ENCODE measurements at places on chromosomes 7 and 10. TPM values are rescaled to one million over a fixed set of nuclear protein-coding genes. Genes with fewer than 3 reads are reported as not detected.

Gene SLC13A1
- polyA plus RNA-seq, result not detected

Gene OR2F1
- polyA plus RNA-seq, result not detected

DNA sequence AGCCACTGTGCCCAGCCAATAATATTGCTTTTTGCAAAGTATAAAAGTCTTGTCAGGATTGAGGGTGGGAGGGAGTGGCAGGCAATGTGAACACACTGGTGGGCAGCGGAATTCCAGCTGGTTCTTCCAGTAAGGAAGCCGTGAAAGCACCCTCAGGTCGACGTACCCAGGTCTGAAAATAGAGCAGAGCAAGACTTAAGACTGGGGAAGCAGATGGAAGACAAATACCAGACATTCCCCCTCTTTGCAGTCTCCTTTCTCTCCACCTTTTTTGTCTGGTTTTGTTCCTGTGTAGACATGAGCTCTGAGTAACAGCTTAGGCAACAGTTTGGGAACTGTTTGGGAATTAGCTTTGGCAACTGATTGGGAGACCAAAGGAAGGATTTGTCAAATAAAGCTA, 17.6 kb upstream of the CSTF2T start:
- no peak for DNase-seq

DNA sequence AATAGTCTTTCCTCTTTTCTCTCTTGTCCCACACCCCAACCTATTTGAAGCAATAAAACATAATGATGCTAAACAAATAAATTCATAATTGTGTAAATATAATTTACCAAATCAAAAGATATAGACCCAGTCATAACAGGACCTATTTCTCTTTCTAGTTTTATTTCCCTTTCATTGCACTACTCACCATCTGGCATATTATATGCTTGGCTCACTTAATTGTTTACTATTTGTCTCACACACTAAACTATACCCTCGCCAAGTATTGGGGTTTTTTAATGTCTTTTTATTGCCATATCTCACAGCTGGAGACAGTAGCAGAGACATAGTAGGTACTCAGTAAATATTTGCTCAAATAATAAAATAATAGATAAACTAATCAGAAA, 597.5 kb upstream of the PCDH15 start:
- DNase-seq, result no peak

DNA sequence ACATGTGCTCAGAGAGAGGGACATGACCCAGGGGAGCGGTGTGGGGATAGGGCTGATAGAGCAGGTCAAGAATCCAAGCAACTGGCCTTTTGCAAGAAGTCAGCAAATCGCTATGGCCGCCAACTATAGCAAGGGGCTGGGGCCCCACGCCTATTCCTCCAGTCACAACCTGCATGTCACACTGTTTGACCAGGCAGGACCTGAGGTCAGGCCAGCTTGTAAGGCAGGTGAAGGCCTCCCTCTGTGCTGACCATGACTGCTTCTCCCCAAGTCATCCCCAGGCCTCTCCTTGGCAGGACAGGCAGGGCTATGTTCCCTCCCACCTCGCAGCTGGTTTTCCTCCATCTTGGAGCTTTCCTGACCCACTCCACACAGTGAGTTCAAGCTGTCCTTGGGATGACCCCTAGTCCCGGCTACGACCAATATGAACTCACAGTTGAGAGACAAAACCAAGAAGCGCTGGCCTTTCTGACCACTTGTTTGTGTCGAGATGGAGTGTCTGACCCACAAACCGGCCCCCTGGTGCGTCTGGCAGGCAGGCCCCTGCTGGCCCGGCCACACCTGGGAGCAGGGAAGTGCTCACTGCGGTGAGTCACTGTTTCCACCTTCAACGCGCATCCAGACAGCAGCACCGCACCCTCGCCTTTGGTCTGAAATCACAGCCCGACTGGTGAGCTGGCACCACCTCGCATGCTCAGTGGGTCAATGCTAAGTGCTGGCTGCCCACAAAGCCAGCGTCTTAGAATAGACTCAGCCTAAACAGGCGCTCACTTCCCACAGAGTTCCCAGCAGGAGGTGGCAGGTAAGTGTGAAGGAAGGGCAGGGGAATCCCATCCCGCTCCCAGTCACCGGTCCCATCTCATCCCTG, 81.4 kb downstream of the VWA2 start:
- DNase-seq, result no peak

- DNase-seq, result no peak
Observed at GRCh38 chr7:109246330-109247077, 676.8 kb downstream of the DNAJB9 start.

- no peak for DNase-seq
Observed at GRCh38 chr7:40490603-40490924, 355.8 kb downstream of the SUGCT start.

GRCh38 chr10:59002011-59002410, 174.4 kb upstream of the PHYHIPL start:
- DNase-seq, result no peak

Gene COL26A1
- polyA plus RNA-seq, result 1.5 TPM

Gene ITGA8
- polyA plus RNA-seq, result 7.3 TPM

- no peak for DNase-seq
Observed at GRCh38 chr10:95788830-95789229, 32.9 kb downstream of the ENTPD1 start.

Gene SPDYE18
- 0.22 TPM for polyA plus RNA-seq

GRCh38 chr7:105621617-105622016, 40.3 kb upstream of the EFCAB10 start:
- peak; percentile 50 for DNase-seq

GRCh38 chr7:84188786-84189405, 5.7 kb downstream of the SEMA3A start:
- no peak for DNase-seq

Gene CLRN3
- not detected for polyA plus RNA-seq

Gene SFMBT2
- polyA plus RNA-seq, result 6.3 TPM

GRCh38 chr10:77411805-77412204, 225.8 kb downstream of the KCNMA1 start:
- no peak for DNase-seq

Gene OGDHL
- 0.66 TPM for polyA plus RNA-seq

GRCh38 chr10:78634389-78634815, 434.4 kb upstream of the ZMIZ1 start:
- no peak for DNase-seq

DNA sequence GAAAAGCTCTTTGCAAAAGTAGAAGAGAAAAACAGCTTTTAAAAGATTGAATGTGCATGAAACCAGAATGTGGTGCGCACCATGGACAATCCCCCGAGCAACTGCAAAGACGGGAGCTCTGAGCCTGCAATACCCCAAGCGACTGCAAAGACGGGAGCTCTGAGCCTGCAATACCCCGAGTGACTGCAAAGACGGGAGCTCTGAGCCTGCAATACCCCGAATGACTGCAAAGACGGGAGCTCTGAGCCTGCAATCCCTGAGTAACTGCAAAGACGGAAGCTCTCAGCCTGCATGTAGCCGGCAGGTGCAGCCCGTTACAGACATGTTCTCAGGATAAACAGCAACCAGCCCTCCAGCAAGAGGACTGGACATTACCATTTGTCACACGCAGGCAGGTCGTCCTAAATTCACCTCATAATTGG, 6.2 kb downstream of the ZNF775 start:
- no peak for DNase-seq

Gene NEUROD6
- 0.09 TPM for polyA plus RNA-seq

- peak; percentile 11 for DNase-seq
Observed at GRCh38 chr10:28054228-28054860, 55.5 kb upstream of the ODAD2 start.

GRCh38 chr7:71538210-71538609, 406.3 kb downstream of the GALNT17 start:
- no peak for DNase-seq

DNA sequence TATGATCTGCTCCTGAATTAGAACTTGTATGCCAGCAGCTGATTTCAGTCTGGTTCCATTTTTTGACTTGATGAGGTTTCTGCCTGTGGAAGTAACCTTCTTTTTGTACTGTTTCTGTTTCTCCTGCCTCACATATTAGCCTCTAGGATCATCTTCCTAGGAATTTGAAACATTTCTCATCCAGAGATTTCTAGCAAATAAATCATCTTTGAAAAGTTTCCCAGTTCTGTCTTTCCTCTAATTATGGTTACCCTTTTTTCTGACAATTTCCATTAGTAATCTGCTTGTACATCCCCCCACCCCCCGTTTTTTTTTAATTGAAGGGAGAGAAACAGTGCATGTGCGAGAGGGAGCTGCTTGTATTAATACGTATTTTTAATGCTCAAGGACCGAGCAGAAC, 92.2 kb downstream of the NRF1 start:
- no peak for DNase-seq

DNA sequence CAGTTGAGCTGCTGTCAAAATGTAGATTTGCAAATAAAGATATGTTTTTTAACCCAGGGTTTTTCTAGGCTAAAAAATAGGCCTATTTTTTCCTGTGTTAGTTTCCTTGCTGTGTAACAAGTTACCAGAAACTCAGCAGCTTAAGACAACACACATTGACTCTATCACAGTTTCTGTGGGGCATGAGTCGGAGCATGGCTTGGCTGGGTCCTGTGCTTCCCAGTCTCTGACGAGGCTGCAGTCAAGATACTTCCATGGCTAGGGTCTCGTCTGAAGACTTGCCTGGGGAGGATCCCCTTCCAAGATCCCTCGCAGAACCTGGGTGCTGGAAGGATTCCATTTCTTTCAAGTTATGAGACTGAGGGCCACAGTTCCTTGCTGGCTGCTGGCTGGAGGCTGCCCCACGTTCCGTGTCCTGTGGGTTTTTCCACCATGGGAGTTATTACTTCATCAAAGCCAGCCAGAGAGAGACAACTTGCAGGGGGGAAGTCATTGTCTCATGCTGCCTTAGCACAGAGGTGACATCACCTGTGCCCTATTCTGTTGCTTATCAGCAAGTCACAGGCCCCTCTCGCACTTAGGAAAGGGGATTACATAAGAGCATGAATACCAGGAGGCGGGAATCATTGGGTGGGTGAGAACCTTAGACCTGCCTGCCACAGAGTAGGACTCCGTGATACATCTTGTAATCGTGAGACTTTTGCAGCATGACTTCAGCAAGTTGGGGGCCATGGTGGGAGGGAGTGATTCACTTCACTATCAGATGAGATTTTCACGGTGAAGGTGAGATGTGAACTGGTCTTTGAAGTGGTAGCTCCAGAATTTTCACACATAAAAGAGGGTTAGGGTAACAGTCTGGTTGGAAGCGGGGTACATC, 77.9 kb downstream of the CCNY start:
- no peak for DNase-seq

Gene ST8SIA6
- polyA plus RNA-seq, result 1.3 TPM

Gene CYP2C19
- polyA plus RNA-seq, result not detected

DNA sequence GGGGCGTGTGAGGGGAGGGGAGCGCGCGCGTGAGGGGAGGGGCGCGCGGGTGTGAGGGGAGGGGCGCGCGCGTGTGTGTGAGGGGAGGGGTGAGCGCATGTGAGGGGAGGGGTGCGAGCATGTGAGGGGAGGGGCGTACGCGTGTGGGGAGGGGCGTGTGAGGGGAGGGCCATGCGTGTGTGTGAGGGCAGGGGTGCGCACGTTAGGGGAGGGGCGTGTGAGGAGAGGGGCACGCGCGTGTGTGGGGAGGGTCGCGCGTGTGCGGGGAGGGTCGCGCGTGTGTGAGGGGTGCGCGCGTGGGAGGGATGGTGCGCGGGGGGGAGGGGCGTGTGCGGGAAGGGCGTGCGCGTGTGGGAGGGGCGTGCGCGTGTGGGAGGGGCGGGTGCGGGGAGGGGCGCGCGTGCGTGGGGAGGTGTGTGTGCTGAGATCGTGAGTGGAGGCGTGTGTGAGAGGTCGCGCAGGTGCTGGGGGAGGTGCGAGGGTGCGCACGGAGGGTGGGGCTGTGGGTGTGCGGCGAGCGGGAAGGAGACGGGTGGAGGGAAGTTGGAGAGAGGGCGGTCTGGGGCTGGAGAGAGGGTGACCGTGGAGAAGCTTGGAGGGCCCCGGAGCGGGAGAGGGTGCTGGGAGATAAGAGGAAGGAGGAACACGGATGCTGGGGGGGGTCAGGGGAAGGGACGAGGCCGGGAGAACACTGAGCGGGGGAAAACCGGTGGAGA, 19.7 kb downstream of the MXI1 start:
- no peak for DNase-seq

DNA sequence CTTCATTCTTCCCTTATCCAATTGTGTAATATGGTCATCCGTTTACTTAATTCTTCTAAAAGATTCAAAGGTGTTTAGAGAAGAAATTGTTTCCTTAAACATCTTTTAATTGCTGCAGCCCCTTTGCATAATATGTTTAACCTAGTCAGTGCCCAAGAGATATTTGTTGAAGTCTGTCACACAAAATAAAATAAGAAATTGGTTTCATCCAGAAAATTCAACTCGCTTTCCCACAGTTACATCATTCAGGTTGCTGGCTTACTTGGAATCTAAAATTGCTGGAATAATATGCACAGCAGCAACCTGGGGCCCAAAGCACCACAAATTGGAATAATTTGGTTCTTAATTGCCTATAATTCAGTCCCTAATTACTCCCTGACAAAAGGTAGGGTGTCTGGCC, 155.1 kb upstream of the ETV1 start:
- no peak for DNase-seq

DNA sequence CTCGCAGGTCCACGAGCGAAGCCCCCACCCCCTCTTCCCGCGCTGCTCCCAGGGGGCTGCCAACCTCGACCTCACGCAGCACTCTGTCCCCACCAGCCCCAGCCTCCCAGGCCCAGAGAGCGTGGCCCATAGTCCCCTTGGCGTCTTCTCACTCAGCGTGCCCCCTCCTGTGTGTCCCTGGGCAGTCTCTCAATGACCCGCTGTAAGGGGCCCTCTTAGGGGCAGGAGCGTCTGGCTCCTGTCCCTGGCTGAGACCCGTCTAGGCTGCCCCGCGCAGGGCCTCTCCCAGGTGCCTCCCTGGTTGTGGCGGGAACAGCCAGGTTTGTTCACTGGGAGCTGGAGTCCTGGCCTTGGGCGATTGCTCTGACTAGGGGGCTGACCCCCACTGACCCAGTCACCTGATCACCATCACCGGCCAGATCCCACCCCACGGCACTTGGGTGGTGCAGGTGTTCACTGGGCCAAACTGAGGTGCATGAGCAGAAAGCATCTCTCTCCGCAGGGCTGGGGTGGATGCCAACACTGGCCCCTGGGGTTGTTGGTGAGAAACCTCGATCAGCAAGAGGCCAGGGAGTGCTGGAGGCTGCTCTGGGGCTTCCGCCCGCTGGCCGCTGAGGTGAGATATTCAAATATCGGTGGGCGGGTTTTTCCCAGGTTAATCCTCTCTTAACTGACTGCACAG, 12.6 kb upstream of the WDFY4 start:
- no peak for DNase-seq

DNA sequence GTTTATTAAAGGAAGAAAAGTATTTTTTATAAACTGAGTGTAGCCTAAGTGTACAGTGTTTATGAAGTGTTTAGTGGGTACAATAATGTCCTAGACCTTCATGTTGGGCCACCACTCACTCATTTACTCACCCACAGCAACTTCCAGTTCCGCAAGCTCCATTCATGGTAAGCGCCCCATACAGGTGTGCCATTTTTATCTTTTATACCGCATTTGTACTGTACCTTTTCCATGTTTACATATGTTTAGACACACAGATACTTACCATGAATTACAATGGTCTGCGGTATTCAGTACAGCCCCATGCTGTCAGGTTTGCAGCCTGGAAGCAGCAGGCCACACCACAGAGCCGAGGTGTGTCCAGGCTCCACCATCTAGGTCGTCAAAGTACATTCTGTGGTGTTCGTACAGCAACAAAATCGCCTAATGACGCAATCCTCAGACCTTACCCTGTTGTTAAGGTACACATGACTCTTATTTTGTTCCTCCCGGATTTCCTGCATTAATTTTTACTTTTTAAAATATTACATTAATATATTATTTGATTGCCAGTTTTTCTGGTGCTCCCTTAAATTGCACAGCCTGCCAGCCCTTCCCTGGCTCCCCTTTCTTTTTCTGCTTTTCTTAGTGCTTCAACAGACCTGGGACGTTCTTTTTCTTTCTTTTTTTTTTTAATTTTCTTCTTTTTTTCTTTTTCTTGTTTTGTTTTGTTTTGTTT, 881 bp upstream of the SSBP1 start:
- DNase-seq, result no peak

Gene GPER1
- polyA plus RNA-seq, result 14.4 TPM

Gene LIPK
- not detected for polyA plus RNA-seq
